ENCODE measurements at places on chromosomes 1 and 21.
A peak's percentile ranks its signal among the peaks of the same experiment; 100 is the strongest.

DNA sequence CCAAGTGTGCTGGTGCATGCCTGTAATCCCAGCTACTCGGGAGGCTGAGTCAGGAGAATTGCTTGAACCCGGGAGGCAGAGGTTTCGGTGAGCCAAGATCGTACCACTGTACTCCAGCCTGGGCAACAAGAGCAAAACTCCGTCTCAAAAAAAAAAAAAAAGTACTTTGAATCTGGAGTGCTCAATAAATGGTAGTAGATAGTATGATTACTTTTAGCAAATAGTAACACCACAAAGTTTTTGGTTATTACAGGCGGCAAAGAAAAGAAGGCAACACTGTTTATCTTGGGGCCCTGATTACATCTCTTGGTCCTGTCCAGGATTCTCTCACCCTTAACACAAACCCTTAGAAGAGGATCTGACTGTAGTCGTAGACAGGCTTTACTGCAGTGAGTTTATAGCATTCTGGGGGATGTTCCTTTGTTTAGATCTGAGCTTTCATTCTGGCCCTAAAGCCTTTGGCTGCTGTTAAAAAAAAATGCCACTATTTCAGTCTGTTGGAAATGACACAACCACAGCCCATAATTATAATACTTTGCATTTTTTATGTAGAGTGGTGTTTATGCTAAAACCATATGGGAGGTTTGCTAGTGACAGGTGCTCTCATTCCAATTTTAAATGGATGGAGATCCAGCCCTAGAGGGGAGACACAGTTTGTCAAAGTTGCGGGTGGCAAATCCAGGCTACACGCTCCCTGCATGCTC, 79.7 kb upstream of the SLC2A1 start:
- DNase-seq: no peak

DNA sequence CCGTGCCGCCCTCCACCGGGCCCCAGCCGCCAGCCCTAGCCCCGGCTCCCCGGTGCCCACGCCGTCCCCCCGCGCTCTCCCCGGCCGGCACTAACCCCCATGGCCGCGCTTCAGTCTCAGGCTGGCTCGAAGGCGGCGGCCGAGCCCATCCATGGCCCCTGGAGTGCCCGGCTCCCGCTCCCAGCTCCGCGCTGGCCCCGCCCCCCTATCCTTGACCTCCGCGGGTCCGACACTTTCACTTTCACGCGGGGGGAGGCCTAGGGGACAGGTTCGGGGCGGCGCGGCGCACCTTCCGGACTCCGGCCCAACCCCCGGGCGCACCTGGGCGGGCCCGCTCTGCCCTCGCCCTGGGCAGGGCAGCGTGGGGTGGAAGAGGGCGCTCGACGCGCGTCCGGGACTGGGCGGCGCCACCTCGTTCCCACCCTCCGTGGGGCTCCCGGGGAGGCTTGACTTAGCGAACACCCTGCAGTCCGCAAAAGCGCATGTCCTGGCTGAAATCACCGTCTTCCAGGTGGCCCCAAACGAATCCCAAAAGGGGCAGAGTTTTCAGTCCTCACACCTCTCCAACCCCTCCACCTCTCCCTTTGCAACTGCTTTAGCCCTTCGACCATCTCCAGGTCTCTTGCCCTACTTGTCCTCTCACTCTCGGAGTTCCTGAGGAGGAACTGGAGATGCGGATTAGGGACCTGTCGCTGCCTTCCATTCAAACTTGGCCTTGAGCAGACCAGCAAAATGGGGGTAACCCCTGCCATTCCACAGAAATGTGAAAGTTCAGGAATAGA, 3.9 kb upstream of the DENND2D start:
- no peak for DNase-seq

GRCh38 chr1:59241909-59242308, 55.0 kb upstream of the FGGY start:
- no peak for DNase-seq

GRCh38 chr1:37038227-37039093, 4.1 kb upstream of the GRIK3 start:
- DNase-seq: no peak

DNA sequence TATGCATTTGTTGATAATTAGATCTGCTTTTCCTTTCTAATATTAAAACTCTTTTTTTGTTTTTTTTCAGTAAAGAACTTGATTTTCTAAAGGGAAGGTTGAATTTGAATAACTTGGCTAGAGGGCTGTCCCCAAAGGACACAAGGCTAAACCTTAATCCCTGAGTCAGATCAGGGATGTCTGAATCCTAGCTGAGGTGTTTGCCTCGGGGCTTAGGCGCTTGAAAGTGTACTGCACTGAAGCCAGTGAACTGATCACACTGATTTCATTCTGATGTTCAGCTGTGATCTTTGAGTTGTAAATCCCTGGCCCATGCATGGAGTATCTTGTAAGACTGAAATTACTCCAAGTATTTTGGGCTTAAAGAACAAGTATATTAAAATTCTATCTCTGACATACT, 42.8 kb downstream of the MTR start:
- DNase-seq: no peak

GRCh38 chr1:211599250-211599649, 20.3 kb upstream of the SLC30A1 start:
- DNase-seq: no peak

GRCh38 chr21:37458669-37459276, 92.2 kb downstream of the DYRK1A start:
- DNase-seq: peak; percentile 30

DNA sequence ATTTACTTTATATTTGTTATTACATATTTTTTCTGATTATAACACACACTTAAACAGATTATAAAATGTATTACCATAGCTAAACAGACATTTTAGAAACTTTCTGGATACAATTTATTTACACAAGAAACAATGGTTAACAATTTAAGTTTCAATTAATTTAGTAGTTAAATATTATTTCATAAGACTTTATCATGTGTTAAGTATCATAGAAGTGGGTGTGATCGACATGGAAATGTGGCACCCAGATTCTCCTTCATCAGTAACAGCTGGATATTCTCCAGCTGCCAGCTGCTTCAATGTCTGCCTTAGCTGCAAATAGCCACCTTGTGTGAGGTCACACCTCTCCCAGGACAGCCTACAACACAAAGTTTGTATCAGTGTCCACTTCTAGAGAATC, 97.8 kb downstream of the KCNT2 start:
- DNase-seq: no peak

GRCh38 chr1:150548632-150549495, at the start of gene ADAMTSL4:
TSS of gene ADAMTSL4 (plus strand) at chr1:150549408. CDS start at chr1:150552289, 2,881 bp downstream.
- peak; percentile 77 for DNase-seq

- DNase-seq: no peak
Measured at GRCh38 chr1:101200513-101200912, 36.3 kb upstream of the S1PR1 start.

DNA sequence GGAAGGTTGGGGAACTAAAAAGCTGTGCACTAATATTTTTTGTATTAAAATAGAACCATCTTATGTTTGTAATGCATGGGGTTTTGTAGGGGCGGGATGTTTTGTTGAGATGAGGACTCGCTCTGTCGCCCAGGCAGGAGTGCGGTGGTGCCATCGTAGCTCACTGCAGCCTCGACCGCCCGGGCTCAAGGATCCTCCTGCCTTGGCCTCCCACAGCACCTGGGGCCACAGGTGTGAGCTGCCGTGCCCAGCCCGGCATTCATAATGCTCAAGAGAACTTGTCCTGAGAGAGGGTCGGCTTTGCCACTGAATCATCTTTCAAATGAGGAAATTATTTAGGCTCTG, 3.0 kb upstream of the C1orf159 start:
- DNase-seq: no peak

GRCh38 chr1:89125913-89126580, at the start of gene GBP2:
TSS of gene GBP2 (minus strand) at chr1:89126114. CDS start at chr1:89121966, 4,148 bp downstream.
- DNase-seq: peak; percentile 93

DNA sequence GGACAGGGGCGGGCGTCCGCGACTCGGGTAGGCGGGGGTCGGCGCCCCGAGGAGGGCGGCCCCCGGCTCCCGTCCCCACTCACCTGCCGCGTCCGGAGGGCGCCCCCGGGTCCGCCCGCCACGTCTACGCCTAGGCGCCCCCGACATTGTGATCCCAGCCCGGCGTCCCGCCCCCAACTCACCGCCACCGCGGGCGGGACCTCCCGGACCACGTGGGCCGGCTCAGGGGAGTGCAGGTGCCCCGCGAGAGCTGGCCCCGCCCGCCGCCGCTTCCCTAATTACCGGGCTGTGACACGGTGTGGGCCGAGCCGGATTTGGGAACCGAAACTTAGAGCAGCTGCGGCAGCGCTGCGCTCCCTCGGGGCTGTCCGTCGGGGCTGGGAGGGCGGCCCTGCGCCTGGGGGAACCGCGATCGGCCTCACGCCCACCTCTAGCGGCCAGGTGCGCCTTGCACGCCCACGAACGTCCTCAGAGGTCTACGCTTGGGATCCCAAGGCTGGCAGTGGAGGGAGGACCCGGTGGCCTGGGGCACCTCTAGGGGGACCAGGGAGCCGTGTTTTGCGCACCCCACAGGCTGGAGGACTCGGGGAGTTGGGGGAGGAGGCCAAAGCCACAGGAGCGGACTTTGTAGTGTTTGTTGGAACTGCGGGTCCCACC, 521 bp upstream of the NADK start:
- peak; percentile 95 for DNase-seq

DNA sequence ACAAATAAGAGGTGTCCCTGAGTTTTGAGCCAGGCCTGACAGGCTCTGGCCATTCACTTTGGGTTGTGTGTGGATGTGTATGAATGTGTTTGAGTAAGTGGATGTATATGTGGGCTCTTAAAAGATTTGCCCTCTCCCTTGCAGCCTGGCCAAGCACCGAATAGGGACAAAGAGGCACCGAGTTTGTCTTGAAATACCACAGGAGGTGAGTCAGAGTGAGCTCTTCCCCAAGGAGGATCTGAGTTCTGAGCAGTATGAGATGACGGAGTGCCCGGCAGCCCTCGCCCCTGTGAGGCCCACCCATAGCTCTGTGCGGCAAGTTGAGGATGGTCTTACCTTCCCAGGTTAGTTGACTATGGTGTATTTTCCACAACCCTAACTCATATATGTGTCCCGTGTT, 19.0 kb downstream of the KDM4A start:
- DNase-seq: no peak

GRCh38 chr21:34707876-34708325, 39.1 kb downstream of the CLIC6 start:
- no peak for DNase-seq

GRCh38 chr1:58045094-58045705, 501.3 kb downstream of the OMA1 start:
- DNase-seq: no peak

DNA sequence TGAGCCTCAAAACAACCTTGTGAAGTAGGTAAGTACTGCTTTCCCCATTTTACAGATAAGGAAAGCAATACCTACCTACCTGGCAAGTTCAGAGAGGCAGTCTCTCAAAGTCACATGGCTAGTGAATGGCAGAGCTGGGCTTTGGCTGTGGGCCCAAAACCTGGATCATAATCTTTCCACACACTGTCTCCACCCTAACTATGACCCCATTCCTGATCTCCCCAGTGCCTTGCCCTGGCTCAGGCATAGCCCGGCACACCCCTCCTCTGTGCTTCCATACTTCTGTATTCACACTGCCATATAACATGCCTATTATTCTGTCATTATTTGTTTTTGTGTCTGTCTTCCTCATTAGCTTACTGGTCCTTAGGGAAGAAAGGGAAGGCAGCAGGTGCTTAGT, 15.9 kb downstream of the GNG12 start:
- no peak for DNase-seq

GRCh38 chr21:25405984-25406383, 201.3 kb downstream of the MRPL39 start:
- peak; percentile 38 for DNase-seq

- DNase-seq: no peak
Measured at GRCh38 chr1:6262555-6263420, 1.9 kb upstream of the GPR153 start.

- no peak for DNase-seq
Measured at GRCh38 chr1:151942882-151943281, 33.6 kb upstream of the THEM4 start.

DNA sequence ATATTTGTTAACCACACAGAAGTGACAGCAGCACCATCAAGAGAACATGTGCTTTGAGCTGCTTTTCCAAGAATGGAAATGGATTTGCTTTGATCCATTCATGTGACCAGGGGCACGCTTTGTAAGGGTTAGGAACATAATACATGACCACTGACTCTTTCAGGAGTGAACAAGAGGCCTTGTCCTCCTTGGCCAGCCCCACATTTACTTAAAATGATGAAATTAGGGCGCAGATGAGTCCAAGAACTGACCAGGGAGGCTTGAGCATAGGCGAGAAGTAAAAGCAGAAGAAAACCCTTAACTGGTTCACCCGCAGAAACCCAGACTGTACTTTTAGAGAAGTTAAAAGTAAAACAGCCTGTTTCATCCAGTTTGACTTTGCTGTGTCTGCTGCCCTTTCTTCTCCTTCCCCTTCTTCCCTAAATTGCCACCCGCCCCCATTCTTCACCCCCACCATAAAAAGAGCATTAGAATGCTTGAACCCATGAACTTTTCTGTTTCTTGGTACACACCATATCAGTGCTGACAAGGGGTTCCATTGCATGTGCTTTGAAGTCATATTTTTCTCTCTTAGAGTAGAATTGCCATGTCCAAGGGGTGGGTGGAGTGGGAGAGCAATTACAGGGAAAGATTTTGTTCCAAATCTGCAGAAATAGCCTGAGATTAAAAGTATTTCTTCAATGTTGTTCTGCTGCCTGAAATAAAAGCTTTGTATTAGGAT, 2.6 kb upstream of the GLUL start:
- peak; percentile 86 for DNase-seq

GRCh38 chr1:164141797-164142196, 417.2 kb upstream of the PBX1 start:
- DNase-seq: no peak

- DNase-seq: no peak
Measured at GRCh38 chr1:234585330-234586055, 24.5 kb downstream of the IRF2BP2 start.

DNA sequence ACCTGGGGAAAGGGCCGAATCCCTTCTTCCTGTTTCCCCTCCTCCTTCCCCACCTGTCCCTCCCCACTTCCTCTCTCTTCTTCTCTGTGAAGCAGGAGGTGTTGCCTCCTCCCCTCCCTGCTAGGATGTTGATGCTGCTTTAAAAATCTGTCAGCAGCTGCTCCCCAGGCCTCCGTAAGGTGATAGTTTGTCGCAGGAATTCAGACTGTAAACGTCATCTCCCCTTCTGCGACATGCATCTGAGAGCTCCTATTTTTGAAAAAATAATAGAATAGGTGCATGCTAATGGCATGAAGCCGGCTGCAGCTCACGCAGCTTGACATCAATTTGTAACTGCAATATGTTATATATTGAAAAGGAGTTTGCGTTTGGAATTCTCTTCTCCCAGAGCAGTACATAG, 70.1 kb downstream of the KAZN start:
- DNase-seq: no peak

GRCh38 chr21:38878379-38879179, 72.8 kb downstream of the ETS2 start:
- peak; percentile 32 for DNase-seq
